Brain pericyte (primary cell): ENCODE measurements at places on chromosomes 5 and 9.

DNA sequence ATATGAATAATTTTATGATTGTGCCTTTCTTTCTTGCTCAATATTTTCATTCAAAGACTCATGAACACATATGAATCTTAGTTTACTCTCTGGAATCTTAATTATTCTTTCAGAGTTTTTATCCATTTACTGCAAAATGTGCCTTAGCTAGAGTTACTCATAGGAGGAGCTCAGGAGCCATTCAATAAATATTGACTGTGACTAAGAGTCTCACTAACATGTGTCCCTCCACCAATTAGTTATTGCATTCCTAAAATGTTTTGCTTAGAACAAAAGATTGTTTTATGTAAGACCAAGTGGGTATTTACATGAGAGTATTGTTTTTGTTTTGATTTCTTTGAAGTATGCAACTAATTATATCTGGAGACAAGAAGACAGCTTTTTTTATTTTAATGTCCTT lies 218.4 kb upstream of the MAST4 start:
- DNase-seq: no peak

GRCh38 chr5:172009536-172010270 lies 3.3 kb upstream of the FBXW11 start:
- no peak for DNase-seq

- DNase-seq: no peak
Measured at GRCh38 chr5:139676951-139677735, 29.0 kb downstream of the CXXC5 start.

GRCh38 chr5:113281194-113281593 lies 153.6 kb downstream of the TSSK1B start:
- no peak for DNase-seq

- no peak for DNase-seq
Measured at GRCh38 chr5:147906326-147907095, at the start of gene C5orf46. Gene C5orf46 (minus strand): TSS chr5:147906538. CDS start chr5:147906501, 37 bp downstream.

GRCh38 chr5:68423154-68423811 lies 207.7 kb downstream of the PIK3R1 start:
- DNase-seq: no peak
